MM.1S (cell line): ENCODE measurements at places on chromosomes 3 and 15.

DNA sequence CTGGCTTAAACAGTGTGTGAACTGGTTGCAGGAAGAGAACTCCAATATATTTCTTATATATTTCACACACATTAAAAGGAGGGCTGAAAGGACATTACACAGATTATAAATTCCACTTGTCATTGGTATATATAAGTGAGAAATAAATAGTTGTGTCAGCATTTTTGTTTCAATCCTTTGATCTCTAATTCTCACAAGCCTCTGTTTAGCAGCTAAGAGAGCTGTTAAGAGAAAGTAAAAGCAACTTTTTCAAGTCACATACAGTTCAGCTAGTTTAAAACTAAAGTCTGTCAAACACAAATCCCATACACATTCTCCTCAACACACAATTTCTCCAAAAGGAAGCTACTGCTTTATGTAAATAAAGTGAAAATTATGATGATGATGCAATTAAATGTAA, 70.5 kb upstream of the CCDC39 start:
- DNase-seq: peak; percentile 76

GRCh38 chr15:59150185-59150584, 45.2 kb downstream of the CCNB2 start:
- DNase-seq: no peak

DNA sequence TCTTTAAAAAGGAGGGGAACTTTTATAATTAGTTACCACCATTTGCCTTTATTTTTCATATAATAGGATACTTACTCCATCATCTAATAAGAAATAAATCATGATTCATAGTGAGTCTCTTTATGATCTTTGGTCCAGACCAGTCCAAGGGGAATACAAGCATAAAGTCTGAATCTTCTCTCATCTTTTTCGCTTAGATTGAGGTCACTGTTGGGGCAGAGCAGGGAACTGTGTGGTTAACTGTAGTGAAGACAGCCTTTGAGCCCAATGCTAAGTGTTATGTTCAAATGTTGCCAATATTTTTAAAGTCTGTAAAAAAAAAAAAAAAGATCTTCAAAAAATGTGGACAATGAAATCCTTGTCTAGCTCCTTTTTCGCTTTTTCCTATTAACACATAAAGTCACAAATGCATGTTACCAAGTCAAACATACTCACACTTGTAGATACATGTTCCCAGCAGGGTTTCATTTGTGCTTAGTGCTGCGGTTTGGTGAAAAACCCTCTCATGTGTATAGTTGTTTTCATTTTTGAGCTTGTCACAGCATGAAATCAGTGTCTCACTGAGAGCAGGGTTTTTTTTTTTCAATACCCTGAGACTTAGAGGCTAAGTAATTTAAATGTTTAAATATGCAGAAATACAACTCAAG, 72.1 kb downstream of the EPHA3 start:
- DNase-seq: peak; percentile 59

DNA sequence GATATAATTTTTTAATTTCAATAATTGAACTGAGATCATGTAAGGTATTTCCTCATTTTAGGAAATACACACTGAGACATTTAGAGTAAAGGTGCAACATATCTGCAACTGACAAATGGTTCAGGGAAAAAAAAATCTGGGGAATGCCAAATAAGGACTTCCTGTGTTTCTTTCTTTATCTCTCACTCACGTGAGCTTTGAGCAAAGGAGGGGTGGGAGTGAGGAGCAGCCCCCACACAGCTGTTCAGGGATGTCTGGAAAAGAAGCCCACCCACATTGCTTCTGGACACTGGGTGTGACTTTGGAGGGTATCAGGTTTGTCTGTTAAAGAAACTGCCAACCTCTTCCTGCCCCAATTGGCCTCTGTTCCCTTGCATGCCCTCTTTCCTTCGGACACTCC, 5.6 kb upstream of the TP63 start:
- DNase-seq: no peak
